Thyroid gland (tissue), 4 donors: ENCODE measurements at places on chromosomes 16 and 17. TPM values are rescaled to one million over a fixed set of nuclear protein-coding genes. Genes with fewer than 3 reads are reported as not detected.

DNA sequence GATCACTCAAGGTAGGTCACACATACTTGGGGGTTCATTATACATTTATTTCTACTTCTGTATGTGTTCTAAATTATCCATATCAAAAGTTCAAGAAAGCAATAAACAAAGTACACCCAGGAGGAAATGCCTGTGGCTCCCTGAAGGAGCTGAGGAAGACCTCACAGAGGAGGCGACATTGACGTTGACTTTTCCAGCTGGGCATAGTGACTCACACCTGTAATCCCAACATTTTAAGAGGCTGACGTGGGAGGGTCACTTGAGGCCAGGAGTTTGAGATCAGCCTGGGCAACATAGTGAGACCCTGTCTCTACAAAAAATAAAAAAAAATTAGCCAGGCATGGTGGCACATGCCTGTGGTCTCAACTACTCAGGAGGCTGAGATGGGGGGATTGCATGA, 16.3 kb downstream of the ITGAD start:
- DNase-seq = no peak

Gene CSH2
- total RNA-seq = not detected

DNA sequence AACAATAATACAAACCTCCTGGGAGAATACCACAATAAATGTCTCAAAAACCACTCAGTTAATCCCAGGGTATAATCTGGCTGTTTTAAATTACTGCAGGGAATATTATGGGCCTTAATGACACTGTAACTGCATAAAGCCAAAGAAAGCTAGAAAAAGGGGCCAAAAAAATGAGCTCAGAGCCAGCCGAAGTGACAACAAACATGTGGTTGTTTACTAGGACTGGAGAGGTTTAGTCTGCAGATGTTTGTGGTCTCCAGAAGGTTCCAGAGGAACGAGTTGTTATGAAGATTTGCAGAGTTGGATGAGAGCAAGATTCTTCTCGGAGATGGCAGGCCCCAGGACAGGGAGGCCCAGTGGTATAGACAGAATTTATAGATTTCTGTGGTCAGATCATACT, 97.1 kb upstream of the AKTIP start:
- DNase-seq = no peak

- no peak for DNase-seq
Measured at GRCh38 chr16:30947541-30947858, 1.4 kb upstream of the ORAI3 start.

GRCh38 chr16:83458612-83459011, 349.2 kb upstream of the HSBP1 start:
- no peak for DNase-seq

Gene LRRC46
- total RNA-seq = not detected
